ENCODE measurements at places on chromosomes 3 and 15.

DNA sequence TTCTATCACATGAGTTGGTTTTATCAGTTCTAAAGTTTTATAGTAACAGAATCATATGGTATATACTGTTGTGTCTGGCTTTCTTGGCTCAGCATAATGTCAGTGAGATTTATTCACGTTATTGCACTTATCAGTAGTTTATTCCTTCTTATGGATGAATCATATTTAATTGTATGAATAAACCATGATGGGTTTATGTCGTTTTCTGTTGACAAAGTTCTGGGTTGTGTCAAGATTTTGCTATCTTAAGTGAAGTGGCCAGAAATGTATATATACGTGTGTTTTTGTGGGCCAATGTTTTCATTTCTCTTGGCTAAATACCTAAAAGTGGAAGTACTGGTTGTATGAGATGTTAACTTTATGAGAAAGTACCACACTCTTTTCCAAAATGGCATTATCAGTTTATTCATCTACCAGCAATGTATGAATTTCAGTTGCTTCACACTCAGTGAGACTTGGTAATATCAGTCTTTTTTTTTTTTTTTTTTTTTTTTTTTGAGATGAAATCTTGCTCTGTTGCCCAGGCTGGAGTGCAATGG is 112.4 kb upstream of the DCBLD2 start:
- no peak for DNase-seq

DNA sequence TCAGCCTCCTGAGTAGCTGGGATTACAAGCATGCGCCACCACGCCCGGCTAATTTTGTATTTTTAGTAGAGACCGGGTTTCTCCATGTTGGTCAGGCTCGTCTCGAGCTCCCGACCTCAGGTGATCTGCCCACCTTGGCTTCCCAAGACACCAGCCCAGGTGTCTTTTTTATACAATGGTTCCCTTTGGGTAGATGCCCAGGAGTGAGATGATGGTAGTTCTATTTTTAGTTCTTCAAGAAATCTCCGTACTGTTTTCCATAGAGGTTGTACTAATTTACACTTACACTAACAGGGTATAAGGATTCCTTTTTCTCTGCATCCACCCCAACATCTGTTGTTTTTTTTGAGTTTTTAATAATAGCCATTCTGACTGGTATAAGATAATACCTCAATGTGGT is 94.3 kb downstream of the IGF2BP2 start:
- no peak for DNase-seq

GRCh38 chr3:140427786-140428185 is 250.1 kb upstream of the TRIM42 start:
- peak; percentile 16 for DNase-seq

GRCh38 chr3:151425627-151426340 is 35.1 kb downstream of the IGSF10 start:
- DNase-seq, result no peak

- DNase-seq, result no peak
These were observed 89.0 kb upstream of the FNDC3B start for GRCh38 chr3:171950373-171950772.

- DNase-seq, result no peak
These were observed 54.8 kb upstream of the BCL6 start for GRCh38 chr3:187799942-187800641.

DNA sequence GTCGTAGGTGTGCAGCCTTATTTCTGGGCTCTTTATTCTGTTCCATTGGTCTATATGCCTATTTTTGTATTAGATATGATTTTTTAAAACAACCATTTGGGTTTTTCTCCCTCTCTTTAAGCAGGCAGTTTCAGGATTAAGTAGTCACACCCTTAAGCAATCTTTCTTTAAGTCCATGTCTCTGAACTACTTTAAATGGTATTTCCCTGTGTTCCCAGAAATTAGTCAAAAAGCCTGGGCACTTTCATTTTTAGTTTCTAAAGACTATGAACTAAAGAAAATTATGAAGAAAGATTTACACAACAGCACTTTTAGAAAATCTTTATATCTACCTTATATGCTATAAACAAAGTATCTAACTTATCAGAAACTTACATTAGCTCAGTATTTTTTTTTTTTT is 110.3 kb downstream of the FAIM start:
- no peak for DNase-seq

DNA sequence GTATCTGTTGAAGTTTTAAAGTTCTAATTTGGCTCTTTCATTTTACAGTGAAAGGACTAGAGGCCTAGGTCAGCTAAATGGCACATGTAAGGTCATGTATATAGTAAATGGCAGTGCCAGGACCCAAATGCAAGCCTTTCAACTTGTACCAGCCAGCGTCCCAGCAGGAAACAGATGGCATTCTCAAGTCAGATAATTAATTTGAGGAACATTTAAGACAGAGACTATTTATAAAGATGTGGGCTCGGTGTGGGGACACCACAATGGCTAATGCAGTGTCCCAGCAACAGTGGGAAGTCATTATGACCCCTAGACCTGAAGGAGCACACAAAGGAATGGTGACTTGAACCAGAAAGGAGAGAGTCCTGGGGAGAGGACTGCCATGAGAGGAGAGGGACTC is 6.1 kb downstream of the MINDY4B start:
- DNase-seq, result no peak

DNA sequence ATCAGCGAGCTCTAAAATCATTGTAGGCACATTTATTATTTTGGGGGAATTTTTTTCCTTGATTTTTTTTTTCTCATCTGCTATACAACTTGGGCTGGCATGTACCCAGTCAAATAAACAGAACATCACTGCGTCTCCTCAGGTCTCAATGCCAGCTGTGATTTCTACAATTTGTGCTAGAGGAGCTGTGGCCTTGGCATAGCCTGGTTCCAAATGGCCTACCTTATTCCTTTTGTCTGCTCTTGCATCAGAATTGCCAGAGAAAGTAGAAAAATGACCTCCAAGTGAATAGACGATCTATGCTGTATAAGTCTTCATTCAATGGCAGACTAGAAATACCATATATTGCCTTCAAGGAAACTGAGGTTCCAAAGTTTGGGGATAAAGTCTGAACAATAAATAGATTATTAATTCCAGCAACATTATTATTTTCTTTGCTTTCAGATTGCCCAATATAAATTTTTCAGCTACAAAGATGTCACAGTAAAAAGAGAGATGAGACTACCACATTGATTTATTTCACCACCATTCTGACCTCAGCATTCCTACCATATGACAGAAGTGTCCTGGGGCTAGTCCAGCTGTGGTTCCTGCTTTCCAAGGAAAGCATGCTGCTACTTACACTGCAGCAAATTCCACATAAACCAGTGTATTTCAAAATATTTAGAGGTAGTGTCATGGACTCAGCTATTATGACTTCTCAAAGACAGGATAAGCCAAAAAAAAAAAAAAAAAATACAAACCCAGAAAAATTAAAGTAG is 493.9 kb upstream of the ZNF385D start:
- DNase-seq, result no peak

GRCh38 chr3:107395066-107395465 is 17.8 kb downstream of the CCDC54 start:
- DNase-seq, result no peak

DNA sequence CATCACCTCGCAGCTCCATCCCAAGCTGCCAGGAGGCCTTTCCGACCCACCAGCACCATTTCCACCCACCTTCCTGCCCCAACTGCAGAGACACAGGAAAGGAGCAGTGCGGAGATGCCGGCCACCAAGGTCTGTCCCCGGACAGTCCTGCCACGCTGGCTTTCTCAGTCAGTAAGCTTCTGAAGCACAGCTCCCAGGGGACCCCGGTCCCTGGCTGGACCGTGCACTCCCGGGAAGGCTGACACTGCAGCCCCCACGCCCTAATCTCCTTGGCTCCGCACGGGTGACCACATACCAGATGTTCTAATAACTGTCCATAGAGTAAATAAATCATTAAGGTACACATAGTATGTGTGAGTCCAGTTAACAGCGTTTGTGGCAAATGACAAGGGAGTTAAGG is 73.5 kb downstream of the VGLL4 start:
- DNase-seq, result no peak

GRCh38 chr15:94231723-94232468 is 535 bp downstream of the MCTP2 start:
- peak; percentile 31 for DNase-seq

DNA sequence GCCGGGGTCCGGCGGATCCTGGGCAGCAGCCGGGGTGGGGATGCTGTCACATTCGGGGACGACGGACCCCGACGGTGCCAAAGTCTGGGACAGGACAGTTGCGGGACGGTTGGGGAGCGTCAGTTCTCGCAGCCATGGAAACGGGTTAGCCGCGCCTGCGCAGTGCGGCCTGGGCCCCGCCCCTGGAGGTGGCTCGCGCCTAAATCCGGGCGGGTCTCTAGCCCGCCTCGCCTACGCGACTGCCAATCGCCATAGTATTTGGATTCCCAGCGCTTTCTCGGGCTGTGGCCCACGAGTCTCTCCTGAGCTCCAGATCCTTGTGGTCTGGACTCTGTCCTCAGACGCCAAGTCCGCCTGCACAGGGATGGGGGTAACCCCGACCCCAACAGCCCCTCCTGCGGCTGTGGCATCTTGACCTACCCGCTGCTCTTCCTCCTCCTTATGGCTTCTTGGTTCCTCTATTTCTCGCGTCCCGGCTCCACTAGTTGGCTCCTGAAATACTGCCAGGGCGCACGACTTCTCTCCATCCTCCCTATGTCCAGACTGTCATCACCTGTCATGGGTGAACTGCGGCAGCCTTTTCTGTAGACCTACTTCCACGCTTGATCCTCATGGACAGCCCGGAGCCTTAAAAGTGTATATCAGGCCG is at the start of gene ZMYND10:
ZMYND10 (minus strand) TSS at position 147 of the 649 bp plus-strand sequence. CDS start 153 bp downstream, outside the sequence.
- DNase-seq, result no peak

DNA sequence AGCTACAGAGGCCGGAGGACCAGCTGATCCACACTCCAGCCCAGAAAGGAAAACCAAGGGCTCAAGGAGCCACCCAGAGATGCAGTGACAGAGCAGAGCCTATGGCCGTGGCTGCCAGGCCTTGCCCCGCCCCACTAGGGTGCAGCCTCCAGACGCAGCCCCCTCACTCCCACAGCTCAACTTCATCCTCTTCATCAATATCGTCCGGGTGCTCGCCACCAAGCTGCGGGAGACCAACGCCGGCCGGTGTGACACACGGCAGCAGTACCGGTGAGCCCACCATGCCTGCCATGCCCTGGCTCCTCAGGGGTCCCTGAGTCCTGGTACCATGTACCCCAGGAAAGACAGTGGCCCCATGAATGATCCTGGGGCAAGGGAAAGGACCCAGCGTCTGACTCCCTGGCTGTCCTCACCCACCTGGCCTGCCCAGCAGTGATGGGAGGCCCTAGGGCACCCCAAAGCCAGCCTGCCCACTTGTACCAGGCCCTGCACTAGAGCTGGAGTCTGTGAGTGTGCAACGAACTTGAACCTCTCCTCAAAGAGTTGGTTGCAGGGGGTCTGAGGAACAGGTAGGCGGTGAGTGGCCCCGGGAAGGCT is 24.2 kb downstream of the PTH1R start:
- no peak for DNase-seq

GRCh38 chr3:115784739-115785536 is 161.6 kb downstream of the GAP43 start:
- DNase-seq, result no peak

DNA sequence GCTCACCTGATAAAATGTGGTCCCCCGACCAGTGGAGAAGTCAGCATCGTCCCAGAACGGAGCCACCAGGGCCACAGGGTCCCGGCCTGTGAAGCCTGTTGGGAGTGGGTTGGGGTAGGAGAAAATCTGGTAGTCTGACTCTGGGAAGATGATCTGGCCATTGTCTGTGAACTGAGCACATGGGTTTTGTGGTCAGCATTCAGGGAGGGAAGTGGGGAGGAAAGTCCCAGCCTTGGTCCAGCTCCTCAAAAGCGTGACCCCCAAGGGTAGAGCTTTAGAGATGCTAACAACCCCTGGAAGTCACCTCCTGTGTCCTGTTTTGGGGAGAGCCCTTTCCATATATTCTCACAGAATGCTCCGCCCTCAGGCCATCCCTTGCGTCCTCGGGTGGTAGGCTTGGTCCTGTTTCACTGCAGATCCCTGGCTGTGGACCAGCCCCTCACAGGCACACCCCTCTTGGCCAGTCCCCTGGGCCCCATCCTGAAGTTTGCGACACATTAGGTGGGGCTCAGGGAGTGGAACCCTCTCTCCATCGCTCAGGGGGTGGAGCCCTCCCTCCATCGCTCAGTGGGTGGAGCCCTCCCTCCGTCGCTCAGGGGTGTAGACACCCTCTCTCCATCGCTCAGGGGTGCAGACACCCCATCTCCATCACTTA is 40.0 kb downstream of the MUC4 start:
- no peak for DNase-seq

DNA sequence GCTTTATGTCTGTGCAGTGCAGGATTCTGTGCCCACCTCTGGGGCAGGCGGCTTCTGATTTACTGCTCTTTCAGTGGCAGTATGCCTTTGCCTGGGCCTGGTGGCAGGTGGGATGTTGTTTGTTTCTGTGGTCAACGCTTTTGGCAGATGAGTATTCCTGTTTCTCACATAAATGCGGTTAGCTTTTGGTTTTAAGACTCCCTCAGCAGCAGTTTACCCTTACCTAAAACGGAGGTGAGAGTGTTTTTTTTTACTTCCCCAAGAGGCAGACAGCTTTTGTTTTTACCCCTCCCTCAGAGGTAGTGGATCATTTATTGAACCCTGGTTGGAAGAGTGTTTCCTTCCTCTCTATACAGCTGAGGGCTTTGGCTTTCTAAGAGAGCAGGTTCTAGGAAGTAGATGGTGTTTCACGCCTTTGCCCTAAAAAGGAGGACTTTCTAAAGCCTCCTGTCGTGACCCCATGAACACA is 134.1 kb upstream of the PLSCR5 start:
- DNase-seq, result no peak

GRCh38 chr15:55403531-55403930 is 4.6 kb downstream of the CCPG1 start:
- DNase-seq, result no peak

DNA sequence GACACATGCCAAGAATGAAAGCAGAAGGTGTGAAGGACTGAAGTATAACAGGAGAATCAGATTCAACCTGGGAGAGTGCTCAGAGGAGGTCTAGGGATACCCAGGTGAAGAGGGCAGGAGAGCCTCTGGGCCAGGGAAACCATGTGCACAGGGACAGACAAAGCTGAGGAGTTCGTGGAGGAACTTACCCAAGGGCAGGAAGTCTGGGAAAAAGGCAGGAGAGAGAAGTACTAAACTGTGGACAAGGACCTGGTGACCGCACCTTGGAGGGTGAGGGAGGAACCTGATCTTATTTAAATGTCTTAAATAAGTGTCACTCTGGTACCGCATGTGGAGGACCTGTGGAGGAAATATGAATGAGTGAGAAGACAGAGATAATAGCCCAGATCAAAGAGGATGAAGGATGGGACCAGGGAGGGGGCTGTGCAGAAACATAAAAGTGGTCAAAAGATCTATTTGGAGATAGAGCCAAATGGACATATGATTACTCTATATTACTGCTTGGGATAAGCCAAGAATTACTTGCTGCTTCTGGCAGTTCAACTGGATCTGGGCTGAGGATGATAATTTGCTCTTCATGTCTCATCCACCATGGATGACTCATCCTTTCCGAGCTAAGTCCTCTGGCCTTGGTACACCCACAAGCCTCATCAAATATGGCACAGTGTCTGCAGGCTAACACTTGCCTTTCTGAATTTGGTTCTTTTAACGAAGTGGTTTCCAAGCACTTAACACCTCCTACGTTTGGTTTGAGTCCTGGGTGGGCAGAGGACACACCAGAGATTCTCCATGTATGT is 116.9 kb upstream of the NMNAT3 start:
- no peak for DNase-seq

- DNase-seq, result no peak
These were observed 75.7 kb upstream of the GADL1 start for GRCh38 chr3:30970183-30970582.

- DNase-seq, result no peak
These were observed 13.7 kb downstream of the CD200 start for GRCh38 chr3:112346491-112347122.

- DNase-seq, result no peak
These were observed 45.3 kb upstream of the PPP4R2 start for GRCh38 chr3:72951259-72951722.

GRCh38 chr15:45921376-45921775 is 286.5 kb downstream of the SQOR start:
- DNase-seq, result no peak
